Activated CD4-positive, alpha-beta T cell treated with anti-CD3 and anti-CD28 coated beads, Interleukin-2, amount 10 ng/mL, durations not matched to agents 7 days and 5 days (primary cell): ENCODE measurements at places on chromosomes 7 and 10.

DNA sequence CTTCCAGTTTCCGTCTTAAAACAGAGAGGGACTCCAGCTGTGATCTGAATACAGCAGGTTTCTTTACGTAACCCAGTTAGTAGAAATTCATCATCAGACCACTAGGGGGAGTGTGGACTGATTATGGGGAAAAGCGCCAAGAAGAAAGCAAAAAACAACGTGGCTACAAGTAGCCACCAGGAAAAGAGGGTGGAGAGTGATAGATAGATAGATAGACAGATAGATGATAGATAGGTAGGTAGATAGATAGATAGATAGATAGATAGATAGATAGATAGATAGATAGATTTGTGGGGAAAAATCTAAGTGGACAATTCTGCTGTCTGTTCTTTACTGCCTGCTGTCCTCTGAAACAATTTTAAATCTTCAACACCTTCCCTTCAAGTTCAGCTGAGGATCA, 12.7 kb upstream of the AKR1B10 start:
- peak; percentile 63 for DNase-seq

- DNase-seq, result no peak
Measured at GRCh38 chr10:129021594-129022304, 445.3 kb upstream of the MGMT start.

DNA sequence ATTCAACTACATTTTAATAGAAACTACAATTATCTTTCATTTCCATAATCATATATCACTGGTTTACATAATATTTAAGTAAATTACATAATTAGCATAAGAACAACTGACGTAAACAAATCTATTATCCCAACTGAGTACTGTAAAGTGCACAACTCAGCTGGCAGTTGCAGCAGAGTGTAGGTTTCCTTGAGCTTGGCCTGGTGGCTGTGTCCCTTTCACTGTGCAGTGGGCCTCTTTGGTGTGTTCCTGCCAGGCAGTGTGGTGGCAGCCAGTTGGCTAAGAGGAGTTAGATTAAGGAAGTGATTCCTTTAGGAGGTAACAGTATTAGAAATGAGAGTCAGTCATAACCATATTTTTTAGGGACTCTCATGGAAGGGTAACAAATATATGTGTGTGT, 7.0 kb downstream of the NRG3 start:
- DNase-seq, result no peak

GRCh38 chr10:63919575-63920279, 398.5 kb downstream of the REEP3 start:
- DNase-seq, result no peak

- no peak for DNase-seq
Measured at GRCh38 chr7:123844712-123845219, at the start of gene HYAL4. Gene HYAL4, plus strand, starts transcription at chr7:123845169. Its CDS starts 23,105 bp downstream, at chr7:123868274.

DNA sequence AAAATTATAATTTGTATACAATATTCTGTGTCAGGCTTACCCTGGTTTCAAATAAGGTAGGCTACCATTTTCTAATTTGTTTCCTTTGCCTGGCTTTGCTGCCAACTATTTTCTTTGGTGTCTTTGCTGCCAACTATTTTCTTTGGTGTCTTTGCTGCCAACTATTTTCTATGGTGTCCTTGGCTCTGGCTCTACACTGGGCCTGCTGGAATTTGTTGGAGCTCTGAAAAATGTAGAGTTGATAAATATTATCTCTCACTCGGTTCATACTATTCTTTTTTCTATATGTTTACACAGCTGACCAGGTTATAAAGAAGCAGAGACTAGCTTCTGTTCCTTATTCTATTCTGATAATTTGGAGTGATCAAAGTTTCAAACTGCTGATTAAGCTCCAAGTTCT, 768.0 kb upstream of the PHF14 start:
- no peak for DNase-seq

- no peak for DNase-seq
Measured at GRCh38 chr7:82335001-82335400, 108.6 kb downstream of the CACNA2D1 start.

- DNase-seq, result no peak
Measured at GRCh38 chr10:11448545-11449244, 162.8 kb downstream of the USP6NL start.

GRCh38 chr7:150377635-150378034, 1.5 kb upstream of the ZNF775 start:
- no peak for DNase-seq

DNA sequence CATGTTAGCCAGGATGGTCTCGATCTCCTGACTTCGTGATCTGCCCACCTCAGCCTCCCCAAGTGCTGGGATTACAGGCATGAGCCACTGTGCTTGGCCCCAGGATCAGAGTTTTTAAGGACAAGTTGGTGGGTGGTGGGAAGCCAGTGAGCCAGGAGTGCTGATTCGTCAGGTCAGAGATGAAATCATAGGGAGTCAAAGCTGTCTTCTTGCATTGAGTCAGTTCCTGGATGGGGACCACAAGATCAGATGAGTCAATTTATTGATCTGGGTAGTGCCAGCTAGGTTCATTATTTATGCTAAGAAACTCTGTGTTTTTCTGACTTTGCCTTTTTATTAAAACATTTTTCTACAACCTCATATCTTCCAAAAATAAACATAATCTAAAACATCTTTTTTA, 423.8 kb downstream of the ARL4A start:
- no peak for DNase-seq

DNA sequence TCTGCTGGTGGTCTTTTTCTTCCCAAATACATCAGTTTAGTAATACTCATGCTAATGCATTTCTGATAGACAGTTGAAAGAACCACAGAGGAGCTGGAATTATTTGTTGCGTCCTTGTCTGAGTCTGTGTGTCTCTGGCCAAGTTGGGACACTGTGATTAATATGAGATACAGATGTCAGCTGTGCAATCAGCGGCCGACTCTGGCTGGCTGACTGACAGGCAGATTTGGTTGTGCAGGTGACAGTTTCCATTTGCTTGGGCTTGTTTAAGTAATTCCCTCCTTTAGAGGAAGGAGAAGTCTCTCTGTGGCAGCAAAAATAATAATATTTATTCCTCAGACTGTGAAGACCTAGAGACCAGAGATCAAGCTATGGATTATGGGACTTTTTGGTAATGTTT, 176.2 kb upstream of the CHRM2 start:
- no peak for DNase-seq

- DNase-seq, result no peak
Measured at GRCh38 chr7:148403466-148403993, 187.0 kb upstream of the C7orf33 start.

GRCh38 chr10:114363745-114364454, 40.4 kb downstream of the AFAP1L2 start:
- DNase-seq, result no peak

DNA sequence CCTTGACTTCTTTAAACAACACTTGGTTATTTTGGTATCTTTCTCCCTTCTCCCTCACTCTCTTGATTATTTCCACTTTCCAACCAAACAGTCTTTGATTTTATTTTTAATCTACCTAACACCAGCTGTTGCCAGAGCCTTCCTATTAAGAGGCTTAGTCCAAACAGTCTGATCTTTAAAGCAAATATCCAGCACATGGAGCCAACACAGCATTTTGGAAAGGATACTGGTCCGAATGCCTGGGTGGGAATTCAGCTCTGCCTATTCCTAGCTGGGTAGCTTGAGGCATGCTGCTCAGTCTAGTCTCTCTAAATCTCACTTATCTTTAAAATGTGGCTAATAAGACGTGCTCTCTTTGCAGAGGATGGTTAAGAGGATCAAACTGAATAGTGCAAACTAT, 129.3 kb downstream of the NRCAM start:
- DNase-seq, result no peak

GRCh38 chr7:25831831-25832411, 320.1 kb upstream of the NFE2L3 start:
- DNase-seq, result no peak

DNA sequence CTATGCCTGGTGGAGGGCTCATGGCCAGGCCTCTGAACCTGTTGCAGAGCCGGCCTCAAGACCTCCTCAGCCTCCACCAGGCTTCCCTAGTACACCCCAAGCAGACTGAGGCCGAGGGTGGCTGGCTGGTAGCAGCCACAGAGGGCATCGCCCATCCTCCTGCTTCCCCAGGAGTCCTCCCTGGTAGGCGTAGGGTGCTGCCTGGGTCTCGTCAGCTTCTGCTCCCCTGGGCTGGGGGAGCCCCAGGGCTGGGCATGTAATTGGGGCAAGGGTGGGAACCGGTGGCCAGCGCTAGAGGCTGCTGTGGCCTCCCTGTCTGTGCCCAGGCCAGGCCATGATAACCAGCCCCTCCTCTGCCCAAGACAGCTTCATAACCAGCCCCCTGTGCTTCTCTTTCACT, 32.6 kb downstream of the TBATA start:
- no peak for DNase-seq

GRCh38 chr10:107741971-107742370, 577.5 kb upstream of the SORCS1 start:
- DNase-seq, result no peak

DNA sequence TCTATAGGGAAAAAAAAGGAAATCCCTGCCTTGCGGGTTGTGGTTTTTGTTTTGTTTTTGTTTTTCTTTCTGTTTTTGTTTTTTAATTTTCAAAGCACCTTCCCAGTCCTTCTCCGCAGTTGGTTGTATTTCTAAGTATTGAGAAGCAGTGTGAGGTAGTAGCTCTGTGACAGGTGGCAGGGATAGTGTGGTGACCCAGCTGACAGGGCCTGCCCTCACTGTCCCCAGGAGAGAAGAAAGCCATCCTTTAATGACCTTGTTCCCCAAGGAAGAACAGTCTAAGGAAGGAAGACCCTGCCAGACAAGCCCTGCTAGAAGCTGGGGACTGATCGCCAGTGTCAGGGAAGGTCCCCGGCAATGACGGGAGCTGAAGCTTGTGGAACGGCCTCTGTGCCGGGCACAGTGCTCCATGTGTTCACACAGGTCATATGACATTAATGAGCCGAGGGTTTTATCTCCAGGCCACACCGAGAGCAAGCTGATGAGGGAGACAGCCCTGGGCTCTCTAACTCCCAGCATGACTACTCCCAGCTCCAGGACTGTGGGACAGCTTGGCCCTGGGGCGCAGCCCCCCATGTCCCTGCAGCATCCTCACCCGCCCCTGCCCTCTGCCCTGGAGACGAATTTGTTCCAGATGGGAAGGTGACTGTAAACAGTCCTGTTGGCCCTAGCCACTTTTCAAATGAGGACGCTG, 69.0 kb upstream of the LRRC18 start:
- no peak for DNase-seq

DNA sequence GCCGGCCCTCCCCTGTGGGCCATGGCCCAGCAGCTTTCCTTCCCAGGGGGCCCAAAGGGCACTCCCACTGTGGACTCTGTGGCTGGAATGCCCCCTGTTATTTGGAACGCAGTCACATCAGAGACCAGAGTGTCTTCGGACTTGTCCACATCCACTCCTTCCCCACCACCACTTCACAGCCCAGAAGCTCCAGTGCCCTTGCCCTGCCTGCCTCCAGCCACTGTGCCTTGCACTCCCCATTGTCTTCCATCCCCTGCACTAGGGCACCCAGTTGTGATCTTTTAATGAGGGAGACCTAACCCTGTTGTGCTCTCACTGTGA, 19.4 kb downstream of the INSIG1 start:
- DNase-seq, result no peak

- DNase-seq, result no peak
Measured at GRCh38 chr7:27243340-27244163, 950 bp downstream of the EVX1 start.

GRCh38 chr10:62268027-62268398, 631 bp downstream of the RTKN2 start:
- peak; percentile 8 for DNase-seq

DNA sequence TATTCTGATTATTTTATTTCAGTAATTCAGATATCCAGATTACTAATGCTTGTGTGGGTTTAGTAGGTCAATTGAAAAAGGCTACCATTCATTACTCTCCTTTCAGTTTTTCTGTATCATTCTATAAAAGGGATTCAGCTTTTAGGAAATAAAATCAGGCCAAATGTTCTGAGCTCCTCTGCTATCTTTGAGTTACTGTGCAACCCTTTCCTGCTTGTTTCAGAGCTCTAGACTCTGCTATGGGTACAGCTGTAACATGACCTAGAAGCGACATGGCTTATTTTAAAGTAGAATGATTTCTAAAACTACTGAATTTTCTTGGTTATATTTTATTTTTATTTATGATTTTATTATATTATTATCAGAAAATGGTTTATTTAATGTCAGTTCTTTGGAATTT, 142.8 kb downstream of the LYZL1 start:
- no peak for DNase-seq

- no peak for DNase-seq
Measured at GRCh38 chr7:101294039-101294831, 27.4 kb downstream of the IFT22 start.

DNA sequence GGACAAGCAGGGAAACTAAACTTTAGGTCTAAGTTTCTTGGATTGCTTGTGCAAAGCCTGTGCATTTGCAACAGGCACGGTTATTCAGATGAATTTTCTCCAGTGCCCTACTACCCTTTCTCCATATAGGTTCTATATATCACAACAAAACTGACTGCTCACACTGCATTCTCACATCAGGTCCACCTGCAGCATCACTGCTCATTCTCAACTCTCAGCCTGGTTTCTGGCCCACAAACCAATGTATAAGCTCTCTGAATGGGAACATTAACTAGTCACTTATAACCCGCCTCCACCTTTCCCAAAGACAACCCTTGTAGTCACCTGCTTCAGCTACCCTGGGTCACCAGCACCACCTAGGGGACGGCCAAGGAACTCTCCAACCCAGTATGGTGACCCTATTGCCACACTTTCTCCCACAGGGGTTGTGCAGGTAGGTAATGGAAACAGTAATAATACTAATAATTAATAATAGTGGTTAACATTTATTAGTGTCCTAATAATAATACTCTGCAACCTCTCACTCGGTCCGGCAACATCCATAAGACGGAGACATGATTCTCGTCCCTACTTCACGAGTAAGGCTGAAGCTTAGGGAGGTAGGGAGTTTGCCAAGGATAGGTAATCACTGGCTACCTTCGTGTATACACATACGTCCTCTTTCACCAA, 97.3 kb downstream of the CLEC2L start:
- peak; percentile 67 for DNase-seq

- no peak for DNase-seq
Measured at GRCh38 chr10:50679149-50679548, 55.4 kb upstream of the SGMS1 start.

GRCh38 chr7:3537210-3537875, 236.3 kb downstream of the SDK1 start:
- no peak for DNase-seq

- DNase-seq, result no peak
Measured at GRCh38 chr10:14773551-14774213, 1.0 kb downstream of the FAM107B start.

- no peak for DNase-seq
Measured at GRCh38 chr10:34348917-34349485, 466.1 kb downstream of the PARD3 start.

DNA sequence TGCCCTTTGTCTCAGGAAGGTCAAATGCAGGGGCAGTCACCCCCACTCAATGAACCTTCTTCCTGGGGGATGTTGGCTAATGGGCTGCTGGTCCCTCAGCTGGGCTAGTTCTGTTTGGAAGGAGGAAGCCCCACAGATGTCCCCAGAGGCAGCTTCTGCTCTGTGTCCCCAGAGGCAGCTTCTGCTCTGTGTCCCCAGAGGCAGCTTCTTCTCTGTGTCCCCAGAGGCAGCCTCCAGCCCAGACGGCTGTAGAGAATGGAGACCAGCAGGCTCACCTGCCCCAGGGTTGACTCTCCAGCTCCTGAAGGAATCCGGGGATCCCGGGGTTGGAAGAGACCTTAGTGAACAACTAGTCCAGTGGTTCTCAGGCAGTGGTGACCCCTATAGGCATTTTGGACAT, 62.5 kb upstream of the LEP start:
- DNase-seq, result no peak

- DNase-seq, result no peak
Measured at GRCh38 chr7:38382684-38383083, 109.2 kb upstream of the TARP start.
